ENCODE measurements at places on chromosomes 4 and X.

DNA sequence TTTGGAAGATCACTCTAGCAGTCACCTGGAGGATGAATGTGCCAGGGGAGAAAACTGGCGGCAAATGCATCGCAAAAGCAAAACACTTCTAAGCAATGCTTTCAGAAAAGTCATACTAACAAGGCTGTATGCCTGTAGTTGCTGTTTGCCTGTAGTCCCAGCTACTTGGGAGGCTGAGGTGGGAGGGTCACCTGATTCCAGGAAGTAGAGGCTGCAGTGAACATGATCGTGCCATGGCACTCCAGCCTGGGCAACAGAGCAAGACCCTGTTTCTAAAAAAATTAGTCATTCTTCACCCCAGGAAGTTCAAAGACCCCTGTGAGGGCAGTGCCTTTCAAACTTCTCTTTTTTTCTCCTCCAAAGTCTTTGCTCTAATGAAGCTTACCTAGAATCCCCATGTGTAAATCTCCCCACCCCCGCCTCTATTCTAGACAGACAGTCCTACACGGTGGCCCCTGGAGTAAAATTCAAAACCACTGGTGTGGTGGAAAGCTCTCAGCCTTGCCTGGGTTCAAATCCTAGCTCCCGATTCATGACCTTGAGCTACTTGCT is 5.5 kb downstream of the SOWAHD start:
- DNase-seq = no peak

GRCh38 chr4:39133623-39134022 is 48.7 kb upstream of the WDR19 start:
- DNase-seq = no peak

GRCh38 chrX:9542761-9543111 is 77.9 kb downstream of the TBL1X start:
- DNase-seq = no peak

DNA sequence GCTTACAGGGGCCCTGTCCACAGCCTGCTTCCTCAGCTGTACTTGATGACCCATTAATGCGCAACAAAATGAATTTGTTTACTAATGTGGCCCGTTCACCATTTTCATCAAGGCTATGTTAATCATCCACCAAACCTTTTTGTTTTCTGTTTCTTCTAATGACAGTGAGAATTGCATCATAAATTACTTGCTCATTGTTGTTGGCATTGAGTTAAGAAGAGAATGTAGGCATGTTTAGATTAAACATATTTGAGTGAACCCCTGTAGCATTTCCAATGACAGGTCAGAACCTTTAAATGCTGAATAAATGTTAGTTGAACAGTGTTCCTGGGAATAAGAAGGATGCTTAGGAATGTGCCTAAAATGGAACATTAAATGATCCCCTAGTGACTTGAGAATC is 183.4 kb downstream of the SPRY1 start:
- no peak for DNase-seq

GRCh38 chr4:128675083-128675482 is 134.4 kb upstream of the JADE1 start:
- DNase-seq = no peak

DNA sequence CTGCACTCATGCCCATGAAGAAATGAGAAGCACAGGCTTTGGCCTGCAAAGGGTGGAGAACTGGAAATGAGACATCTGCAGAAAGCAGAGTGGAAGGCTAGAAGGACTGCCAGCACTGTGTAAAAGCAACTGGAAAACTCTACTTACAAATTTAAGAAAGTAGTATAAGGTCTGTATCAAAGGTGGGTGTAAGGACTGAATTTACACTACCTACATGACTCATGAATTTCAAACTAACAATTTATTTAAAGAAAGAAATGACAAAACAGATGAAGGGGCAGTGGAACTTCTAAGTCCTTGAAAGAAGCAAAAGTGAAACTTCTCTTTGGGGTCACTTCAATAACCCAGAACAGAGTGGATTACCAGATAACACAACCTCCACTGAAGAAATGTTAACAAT is 71.2 kb downstream of the SLC10A7 start:
- DNase-seq = no peak

DNA sequence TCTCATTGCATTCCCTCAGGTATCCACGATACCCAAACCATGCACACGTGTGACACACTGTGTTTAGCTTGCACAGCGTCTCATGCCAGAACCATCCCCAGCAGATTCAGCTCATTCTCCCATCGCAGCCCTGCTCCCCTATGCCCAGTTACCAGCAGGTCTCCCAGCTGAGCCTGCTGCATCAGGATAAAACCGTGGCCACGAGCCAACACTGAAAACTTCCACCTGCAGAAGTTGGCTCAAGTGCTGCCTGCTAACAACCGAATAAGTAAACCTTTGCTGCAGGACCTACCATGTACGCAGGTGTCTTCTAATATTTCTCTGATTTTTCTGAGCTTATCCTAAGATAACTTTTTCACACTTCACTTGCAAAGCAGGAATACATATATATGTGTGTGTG is 120.4 kb upstream of the STS start:
- no peak for DNase-seq

DNA sequence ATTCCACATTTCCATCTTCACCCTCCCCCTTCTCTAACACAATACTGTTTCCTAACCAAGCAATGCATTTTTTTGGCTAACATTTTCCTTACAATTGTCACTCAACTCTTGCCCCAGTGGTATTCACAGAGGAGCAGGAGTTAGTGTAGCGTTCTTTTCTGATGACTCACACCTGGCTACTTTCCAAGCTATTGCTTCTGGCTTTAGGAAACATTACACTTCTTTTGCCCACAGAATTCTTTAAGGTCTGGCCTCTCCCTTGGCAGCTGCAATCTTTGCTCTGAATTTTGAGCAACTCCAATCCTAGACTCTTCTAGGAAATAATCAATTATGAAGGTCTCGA is 27.5 kb upstream of the PDGFC start:
- DNase-seq = peak; percentile 4
